ENCODE measurements at places on chromosomes 4 and X. TPM values are rescaled to one million over a fixed set of nuclear protein-coding genes. Genes with fewer than 3 reads are reported as not detected.

Gene PPP4R3C
- polyA plus RNA-seq = not detected

Gene TSPAN7
- 50.9 TPM for polyA plus RNA-seq

Gene SCML1
- 25.7 TPM for polyA plus RNA-seq

Gene BMX
- 2.9 TPM for polyA plus RNA-seq

Gene THOC2
- polyA plus RNA-seq = 129 TPM

Gene SLC38A5
- 68.9 TPM for polyA plus RNA-seq

Gene CT45A10
- polyA plus RNA-seq = 14.5 TPM

Gene GABRG1
- 0.47 TPM for polyA plus RNA-seq

- H3K4me3 ChIP-seq = no peak overlapping the region
- no peaks in the 10 kb centered on the region for H3K27me3 ChIP-seq
- no peaks in the 10 kb centered on the region for H3K36me3 ChIP-seq
- no peak for DNase-seq
These were observed 130.6 kb downstream of the SLC7A11 start for GRCh38 chr4:138111462-138112000.

GRCh38 chr4:19134685-19135084 is 1113.1 kb upstream of the LCORL start:
- no peak overlapping the region for H3K27ac ChIP-seq
- no peak overlapping the region for H3K4me3 ChIP-seq
- H3K36me3 ChIP-seq = no peaks in the 10 kb centered on the region
- no peaks in the 10 kb centered on the region for H3K27me3 ChIP-seq

- H3K4me1 ChIP-seq = peaks cover 16% of the 10 kb centered on the region
- no peaks in the 10 kb centered on the region for H3K27me3 ChIP-seq
- H3K4me3 ChIP-seq = no peak overlapping the region
- no peaks in the 10 kb centered on the region for H3K36me3 ChIP-seq
- H3K27ac ChIP-seq = peak overlapping the region; percentile 52
These were observed 30.4 kb downstream of the ADH7 start for GRCh38 chr4:99404595-99405287.

GRCh38 chr4:39741401-39741800 is 43.5 kb downstream of the UBE2K start:
- H3K27ac ChIP-seq = no peak overlapping the region
- H3K4me1 ChIP-seq = no peaks in the 10 kb centered on the region
- H3K27me3 ChIP-seq = no peaks in the 10 kb centered on the region
- no peak overlapping the region for H3K4me3 ChIP-seq

- H3K4me1 ChIP-seq = no peaks in the 10 kb centered on the region
- no peak for DNase-seq
- no peaks in the 10 kb centered on the region for H3K36me3 ChIP-seq
- no peak overlapping the region for H3K4me3 ChIP-seq
- no peak overlapping the region for H3K27ac ChIP-seq
- H3K27me3 ChIP-seq = no peaks in the 10 kb centered on the region
These were observed 20.6 kb upstream of the SOX3 start for GRCh38 chrX:140525448-140525847.

- H3K36me3 ChIP-seq = no peaks in the 10 kb centered on the region
- no peaks in the 10 kb centered on the region for H3K4me1 ChIP-seq
- DNase-seq = no peak
- H3K4me3 ChIP-seq = no peak overlapping the region
These were observed 45.4 kb downstream of the BMPR1B start for GRCh38 chr4:94803181-94803580.

DNA sequence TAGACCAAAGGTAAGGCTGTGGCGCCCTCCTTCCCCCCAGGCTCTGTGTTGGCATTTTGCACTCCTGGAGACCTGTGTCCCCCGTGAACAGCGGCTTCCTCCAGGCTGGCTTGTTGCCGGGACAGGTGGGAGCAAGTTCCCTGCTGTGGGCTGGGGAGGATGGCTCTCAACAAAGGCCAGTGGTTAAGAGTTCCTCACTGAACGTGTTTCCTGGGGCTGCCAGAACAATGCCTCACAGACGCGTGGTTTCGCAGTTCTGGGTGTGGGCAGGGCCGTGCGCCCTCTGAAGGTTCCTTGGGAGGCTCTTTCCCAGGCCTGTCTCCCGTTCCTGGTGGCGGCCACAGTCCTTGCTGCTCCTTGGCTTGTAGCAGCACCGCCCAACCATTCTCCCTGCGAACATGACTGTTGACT is 33.4 kb downstream of the NELFA start:
- no peaks in the 10 kb centered on the region for H3K27me3 ChIP-seq
- H3K36me3 ChIP-seq = no peaks in the 10 kb centered on the region
- H3K4me3 ChIP-seq = no peak overlapping the region
- DNase-seq = no peak

- H3K27ac ChIP-seq = peak overlapping the region; percentile 40
- no peak for DNase-seq
- H3K4me1 ChIP-seq = no peaks in the 10 kb centered on the region
- H3K4me3 ChIP-seq = no peak overlapping the region
These were observed 54.2 kb downstream of the MND1 start for GRCh38 chr4:153398713-153399112.

- H3K27me3 ChIP-seq = peaks cover 2% of the 10 kb centered on the region
- H3K27ac ChIP-seq = no peak overlapping the region
- H3K4me3 ChIP-seq = no peak overlapping the region
- DNase-seq = no peak
- no peaks in the 10 kb centered on the region for H3K36me3 ChIP-seq
- H3K4me1 ChIP-seq = no peaks in the 10 kb centered on the region
These were observed 44.4 kb downstream of the TNIP3 start for GRCh38 chr4:121119715-121120114.

- no peaks in the 10 kb centered on the region for H3K27me3 ChIP-seq
- H3K27ac ChIP-seq = no peak overlapping the region
- no peaks in the 10 kb centered on the region for H3K36me3 ChIP-seq
- H3K4me1 ChIP-seq = no peaks in the 10 kb centered on the region
These were observed 157.5 kb upstream of the ATOH1 start for GRCh38 chr4:93671093-93671492.

All from left lung (tissue), 14 donors.